ENCODE measurements at places on chromosomes 12 and 14.
A peak's percentile ranks its signal among the peaks of the same experiment; 100 is the strongest.

GRCh38 chr12:77120156-77121085 is 55.1 kb upstream of the E2F7 start:
- no peak for DNase-seq

DNA sequence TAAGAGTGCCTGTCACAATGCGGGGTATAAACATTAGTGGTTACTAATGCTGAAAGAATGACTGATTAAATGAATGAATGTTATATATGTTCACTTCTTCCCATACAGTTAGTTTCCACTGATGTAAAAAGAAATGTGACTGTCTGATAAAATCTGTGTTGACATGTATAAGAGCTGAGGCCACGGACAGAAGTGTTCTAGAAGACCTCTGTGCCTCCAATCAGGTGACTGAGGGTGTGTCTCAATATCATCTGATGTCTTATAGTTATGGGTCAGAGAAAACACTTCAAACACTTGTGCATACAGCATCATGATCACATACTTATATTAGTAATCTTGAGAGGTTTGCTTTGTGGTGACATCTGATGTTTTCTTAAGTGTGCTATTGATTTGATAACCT is 183.4 kb downstream of the TTC7B start:
- no peak for DNase-seq

DNA sequence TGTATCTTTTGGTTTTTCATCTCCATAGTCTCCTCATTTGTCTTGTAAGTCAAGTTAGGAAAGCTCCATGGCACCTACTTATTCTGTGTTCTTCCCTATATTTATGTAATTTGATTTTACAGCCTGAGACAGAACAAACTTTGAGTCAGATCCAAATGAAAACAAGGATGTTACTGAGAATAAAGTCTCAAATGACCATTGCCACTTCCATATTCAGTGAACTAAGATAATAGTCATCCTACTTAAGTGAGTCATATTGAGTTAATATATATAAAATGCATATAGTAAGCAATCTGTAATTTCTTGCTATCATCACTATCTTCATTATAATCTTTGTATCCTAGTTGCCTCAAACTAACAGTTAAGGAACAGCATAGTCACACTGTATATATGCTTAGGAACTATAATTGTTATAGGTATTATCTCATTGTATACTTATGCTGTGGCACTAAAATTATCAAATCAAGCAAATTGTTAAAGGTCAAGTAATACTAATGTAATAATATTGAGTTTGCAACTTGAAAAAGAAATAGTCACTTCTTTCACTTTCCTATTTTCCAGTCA is 30.8 kb downstream of the TMTC3 start:
- no peak for DNase-seq

- no peak for DNase-seq
Observed at GRCh38 chr12:18578191-18578590, 159.6 kb downstream of the PLCZ1 start.

- no peak for DNase-seq
Observed at GRCh38 chr12:23847857-23848256, 101.6 kb downstream of the SOX5 start.

GRCh38 chr12:53951577-53952334 is 2.9 kb upstream of the HOXC12 start:
- no peak for DNase-seq

DNA sequence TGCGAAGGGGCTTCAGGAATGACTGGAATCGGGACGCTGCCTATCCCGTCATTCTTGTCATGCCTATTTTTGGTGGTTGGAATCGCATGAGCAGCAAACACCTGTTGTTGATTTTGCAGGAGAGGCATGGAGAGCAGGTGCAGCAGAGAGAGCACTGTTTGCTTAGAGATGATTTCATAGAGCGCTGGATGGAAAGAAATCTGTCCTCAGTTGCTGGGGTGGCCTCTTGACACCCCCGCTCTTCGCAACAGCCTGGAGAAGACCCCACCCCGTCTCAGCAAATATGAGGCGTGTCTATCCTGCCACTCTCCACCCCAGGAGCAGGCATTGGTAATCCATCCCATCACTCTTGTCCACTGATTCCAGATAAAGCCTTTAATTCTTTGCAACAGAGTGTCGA is 19.3 kb upstream of the NCOR2 start:
- DNase-seq, result no peak

- DNase-seq, result no peak
Observed at GRCh38 chr12:121905746-121906145, 12.6 kb upstream of the CFAP251 start.

GRCh38 chr12:123075087-123075645 is 75.7 kb downstream of the PITPNM2 start:
- DNase-seq, result no peak

- peak; percentile 69 for DNase-seq
Observed at GRCh38 chr14:20632831-20633691, 8.4 kb downstream of the OR6S1 start.

GRCh38 chr14:63857466-63858030 is 4.7 kb downstream of the SYNE2 start:
- peak; percentile 14 for DNase-seq

GRCh38 chr12:33472299-33472698 is 32.7 kb upstream of the SYT10 start:
- DNase-seq, result no peak

DNA sequence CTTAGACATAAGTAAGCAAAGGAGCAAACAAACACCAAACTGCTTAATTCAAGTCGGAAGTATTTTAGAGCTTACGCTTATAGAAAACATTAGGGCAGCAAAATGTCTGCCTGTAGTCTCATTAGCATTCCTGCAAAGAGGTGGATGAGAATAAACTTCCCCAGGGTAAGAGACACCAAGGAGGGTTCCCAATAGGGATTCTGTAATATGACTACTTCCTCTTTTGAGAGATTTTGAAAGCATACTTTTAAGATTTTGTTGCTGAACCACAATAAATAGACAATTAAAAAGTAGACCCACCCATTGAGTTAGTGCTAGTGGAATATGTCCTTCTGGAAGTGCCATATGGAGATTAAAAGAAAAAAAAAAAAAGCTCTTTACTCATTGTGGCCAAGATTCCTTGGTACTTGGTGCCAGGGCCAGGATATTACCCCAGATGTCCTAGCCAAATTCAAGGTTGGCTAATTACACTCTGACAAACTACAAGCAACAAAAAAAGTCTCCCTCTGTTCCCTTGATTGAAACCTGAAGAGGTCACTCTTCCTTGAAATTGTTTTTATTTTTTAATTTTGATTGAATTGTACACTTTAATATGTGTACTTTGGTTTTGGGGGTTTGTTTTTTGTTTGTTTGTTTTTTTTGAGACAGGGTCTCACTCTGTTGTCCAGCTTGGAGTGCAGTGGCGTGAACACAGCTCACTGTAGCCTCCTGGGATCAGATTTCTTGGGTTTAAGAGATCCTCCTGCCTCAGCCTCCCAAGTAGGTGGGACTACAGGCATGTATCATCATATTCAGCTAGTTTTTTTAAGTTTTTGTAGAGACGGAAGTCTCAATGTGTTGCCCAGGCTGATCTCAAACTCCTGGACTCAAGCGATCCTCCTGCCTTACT is 8.7 kb downstream of the CLIP1 start:
- no peak for DNase-seq

DNA sequence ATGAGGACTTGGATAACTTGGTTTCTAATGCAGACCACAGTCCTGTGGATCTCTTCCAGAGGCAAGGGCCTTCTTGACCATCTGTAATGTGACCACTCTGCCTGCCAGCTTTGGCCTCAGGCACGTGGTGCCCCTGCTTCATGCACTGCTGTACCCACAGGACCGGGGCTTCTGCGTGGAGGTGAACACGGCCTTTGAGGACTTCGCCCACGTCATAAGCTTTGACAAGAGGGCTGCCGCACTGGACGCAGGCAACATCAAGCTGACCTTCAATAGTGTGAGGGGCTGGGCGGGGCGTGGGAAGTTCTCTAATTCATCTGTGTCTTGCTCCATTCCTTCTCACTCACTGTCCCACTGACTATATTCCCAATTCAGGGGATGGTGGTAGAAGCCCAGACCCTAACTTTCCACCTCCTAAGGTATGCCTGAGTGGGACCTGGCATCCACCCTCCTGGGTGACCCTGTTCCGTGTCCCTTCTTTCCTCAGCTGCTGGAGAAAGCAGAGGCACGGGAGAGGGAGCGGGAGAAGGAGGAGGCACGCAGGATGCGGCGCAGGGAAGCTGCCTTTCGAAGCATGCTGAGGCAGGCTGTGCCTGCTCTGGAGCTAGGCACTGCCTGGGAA is 18.5 kb downstream of the PRPF40B start:
- no peak for DNase-seq

DNA sequence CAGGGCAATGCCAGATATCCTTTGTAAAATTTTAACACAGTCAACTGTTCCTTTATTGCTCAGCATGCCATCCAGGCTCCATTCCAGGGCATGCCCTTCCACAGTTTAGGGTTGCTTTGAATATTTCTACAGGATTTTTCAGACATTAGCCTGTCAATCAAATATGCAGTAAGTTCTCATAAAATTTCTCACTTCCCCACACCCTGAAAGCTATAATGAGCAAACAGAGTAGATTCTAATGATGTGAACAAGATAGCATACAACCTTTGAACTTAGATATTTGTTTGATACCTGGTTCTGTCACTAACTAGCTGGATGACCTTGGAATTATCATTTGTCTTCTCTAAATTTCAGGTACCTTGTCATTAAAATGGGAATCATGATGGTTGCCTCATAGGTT is 251.2 kb downstream of the SYT1 start:
- DNase-seq, result no peak

- DNase-seq, result no peak
Observed at GRCh38 chr12:122929148-122929538, 33.2 kb upstream of the VPS37B start.

DNA sequence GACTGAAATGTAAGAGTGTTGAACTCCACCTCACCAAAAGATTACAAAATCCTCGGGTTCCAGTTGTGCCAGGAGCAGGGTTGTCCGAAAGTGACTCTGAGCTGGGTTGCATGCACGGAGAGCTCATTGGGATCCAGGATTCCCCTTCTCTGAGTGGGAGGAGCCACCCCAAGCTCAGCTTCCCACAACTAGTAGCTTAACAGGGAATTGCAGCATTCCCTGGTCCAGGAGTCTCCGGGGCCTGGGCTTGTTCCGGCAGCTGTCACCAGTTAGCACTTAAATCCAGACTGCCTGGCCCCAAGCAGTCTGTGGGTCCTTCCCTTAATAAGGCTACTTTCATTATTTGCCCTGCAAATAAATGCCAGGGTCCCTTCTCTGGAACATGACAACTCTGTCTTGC is 50.1 kb downstream of the CD9 start:
- DNase-seq, result no peak

DNA sequence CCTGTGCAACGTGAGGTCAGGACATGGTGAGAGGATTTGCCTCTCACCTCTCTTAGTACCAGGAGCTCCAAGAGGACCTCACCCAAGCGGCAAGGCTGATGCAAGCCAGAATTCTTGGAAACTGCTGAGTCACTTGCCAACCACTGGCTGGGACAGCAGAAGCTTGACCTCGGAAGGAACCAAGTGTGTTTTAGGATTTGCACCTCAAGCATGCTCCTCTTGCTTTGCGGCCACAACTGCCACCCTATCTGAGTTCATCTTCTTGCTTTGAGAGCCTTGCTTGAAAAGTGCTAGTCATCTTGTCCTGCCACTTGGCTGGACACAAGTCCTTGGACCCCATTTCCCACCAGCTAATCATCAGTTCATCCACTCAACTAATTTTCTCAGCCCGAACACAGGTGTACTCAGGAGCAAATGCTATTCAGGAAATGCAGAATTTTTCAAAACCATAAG is 195.8 kb downstream of the SLC25A21 start:
- no peak for DNase-seq

DNA sequence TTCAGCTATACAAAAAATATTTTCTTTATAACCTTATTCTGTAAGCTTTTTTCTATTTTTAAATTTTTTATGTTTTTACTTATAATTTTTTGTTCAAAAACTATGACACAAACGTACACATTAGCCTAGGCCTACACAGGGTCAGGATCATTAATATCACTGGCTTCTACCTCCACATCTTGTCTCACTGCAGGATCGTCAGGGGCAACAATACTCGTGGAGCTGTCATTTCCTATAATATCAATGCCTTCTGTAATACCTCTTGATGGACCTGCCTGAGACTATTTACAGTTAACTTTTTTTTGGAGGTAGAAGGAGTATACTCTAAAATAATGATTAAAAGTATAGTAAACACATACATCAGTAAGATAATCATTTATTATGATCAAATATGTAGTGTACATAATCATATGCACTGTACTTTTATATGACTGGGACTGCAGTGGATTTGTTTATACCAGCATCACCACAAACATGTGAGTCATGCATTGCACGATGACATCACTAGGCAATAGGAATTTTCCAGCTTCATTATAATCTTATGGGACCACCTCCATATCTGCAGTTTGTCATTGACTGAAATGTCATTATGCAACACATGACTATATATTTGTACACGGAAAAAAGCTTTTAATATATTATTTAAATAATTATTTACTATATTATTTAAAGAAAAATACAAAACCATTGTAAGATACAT is 18.5 kb upstream of the PMCH start:
- DNase-seq, result no peak

- DNase-seq, result no peak
Observed at GRCh38 chr14:51304941-51305340, 64.9 kb downstream of the TMX1 start.

- DNase-seq, result no peak
Observed at GRCh38 chr12:58502226-58502625, 418.1 kb downstream of the LRIG3 start.

- peak; percentile 40 for DNase-seq
Observed at GRCh38 chr12:94621662-94622359, 28.5 kb downstream of the TMCC3 start.
